Chondrocyte (in vitro differentiated cells): ENCODE measurements at places on chromosomes 6 and 20. TPM values are rescaled to one million over a fixed set of nuclear protein-coding genes. Genes with fewer than 3 reads are reported as not detected.

- no peak for DNase-seq
Measured at GRCh38 chr6:38489951-38490350, 149.8 kb downstream of the BTBD9 start.

DNA sequence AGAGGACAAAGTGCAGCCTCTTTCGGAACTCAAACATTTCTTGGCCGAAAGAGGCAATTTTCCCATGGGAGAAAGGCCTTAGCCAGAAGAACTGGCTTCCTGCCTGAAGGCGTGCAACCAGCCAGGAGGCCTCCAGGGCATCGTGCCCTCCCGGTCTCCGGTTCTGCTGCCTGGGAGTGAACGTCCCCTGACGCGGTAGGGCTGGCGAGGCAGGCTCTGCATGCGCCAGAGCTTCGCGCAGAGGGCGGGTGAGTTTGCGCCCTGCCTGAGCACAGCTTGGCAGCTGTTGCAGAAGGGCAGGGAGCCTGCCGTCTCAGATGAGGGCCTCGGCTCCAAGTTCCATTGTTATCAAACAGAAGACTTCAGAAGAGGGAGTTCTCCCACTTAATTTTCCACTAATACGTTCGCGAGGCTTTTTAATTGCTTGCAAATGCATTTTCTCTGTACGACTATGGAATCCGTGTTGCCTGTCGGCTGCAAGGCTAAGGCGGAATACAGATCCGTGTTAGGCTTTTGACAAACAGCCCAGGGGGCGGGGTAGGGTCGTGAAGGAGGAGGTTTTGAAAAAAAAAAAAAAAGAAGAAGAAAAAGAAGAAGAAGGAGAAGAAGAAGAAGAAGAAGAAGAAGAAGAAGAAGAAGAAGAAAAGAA is 5.5 kb upstream of the TFAP2D start:
- DNase-seq: no peak

GRCh38 chr6:65123521-65123920 is 583.5 kb downstream of the EYS start:
- DNase-seq: no peak

GRCh38 chr6:118704915-118705314 is 53.5 kb upstream of the CEP85L start:
- DNase-seq: no peak

GRCh38 chr20:58537831-58538230 is 22.6 kb upstream of the APCDD1L start:
- no peak for DNase-seq

- no peak for DNase-seq
Measured at GRCh38 chr6:27700337-27700736, 211.9 kb downstream of the OR2B2 start.

DNA sequence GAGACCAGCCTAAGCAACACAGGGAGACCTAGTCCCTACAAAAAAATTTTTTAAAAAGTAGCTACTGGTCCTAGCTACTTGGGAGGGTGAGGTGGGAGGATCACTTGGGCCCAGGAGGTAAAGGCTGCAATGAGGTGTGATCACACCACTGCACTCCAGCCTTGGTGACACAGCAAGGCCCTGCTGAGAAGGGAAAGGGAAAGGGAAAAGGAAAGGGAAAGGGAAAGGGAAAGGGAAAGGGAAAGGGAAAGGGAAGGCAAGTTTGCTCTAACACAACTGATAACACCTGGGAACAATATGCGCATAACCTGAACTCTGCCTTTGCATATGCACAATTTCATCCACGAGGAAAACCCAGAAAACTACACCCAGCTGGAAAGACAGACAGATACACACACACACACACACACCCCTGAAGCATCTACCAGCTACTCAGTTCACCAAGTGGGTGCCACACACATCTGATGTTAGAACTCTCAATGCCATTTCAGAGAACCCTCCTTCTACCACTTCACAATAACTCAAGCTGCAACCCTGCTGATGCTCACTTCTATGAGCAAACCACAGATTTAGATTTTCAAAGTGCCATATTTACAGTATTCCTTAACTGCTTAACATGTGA is 19.1 kb downstream of the B4GALT5 start:
- no peak for DNase-seq

DNA sequence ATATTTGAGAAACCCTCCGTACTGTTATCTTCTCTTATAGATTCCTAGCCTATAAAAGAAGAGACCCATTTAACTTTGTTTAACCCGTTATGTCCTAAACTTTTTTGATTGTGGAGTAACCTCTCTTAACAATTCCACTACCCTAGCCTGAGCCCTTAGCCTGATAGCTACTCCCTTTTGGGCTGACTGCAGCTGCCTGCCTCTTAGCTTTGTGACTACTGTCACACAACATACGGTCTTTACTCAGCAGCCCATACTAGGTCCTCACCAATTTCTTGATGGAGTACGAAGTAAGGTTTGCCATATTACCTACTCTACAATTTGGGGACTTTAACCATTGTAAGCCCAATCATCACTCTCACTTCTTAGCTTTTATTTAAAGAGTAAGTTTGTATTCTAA is 72.7 kb downstream of the QRSL1 start:
- DNase-seq: no peak

- DNase-seq: no peak
Measured at GRCh38 chr6:43608807-43609206, 20.3 kb downstream of the GTPBP2 start.

GRCh38 chr6:88983532-88983931 is 20.1 kb upstream of the RNGTT start:
- no peak for DNase-seq

GRCh38 chr6:82589509-82590206 is 226.0 kb downstream of the TPBG start:
- DNase-seq: no peak

DNA sequence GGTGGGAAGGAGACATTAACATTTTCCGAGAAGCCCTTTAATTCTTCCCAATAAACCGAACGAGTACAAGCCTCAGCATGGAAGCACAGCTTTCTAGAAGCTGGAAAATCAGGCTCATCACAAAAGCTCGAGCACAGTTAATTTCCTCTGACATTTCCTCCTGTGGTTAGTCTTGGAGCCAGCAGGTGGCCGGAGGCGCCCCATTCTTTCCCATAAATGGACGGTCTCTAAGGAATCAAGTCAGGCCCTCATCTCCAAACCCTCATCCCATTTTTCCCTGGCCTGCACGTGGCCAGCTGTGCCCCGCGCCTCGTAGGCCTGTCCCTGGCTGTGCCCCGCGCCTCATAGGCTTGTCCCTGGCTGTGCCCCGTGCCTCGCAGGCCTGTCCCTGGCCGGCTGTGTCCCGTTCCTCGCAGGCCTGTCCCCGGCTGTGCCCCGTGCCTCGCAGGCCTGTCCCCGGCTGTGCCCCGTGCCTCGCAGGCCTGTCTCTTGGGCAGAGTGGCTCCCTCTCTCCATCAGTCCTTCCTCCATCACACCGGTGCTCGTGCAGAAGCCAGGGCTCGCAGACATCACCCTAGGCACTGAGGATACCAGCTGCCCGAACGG is 19.7 kb upstream of the NTSR1 start:
- no peak for DNase-seq

DNA sequence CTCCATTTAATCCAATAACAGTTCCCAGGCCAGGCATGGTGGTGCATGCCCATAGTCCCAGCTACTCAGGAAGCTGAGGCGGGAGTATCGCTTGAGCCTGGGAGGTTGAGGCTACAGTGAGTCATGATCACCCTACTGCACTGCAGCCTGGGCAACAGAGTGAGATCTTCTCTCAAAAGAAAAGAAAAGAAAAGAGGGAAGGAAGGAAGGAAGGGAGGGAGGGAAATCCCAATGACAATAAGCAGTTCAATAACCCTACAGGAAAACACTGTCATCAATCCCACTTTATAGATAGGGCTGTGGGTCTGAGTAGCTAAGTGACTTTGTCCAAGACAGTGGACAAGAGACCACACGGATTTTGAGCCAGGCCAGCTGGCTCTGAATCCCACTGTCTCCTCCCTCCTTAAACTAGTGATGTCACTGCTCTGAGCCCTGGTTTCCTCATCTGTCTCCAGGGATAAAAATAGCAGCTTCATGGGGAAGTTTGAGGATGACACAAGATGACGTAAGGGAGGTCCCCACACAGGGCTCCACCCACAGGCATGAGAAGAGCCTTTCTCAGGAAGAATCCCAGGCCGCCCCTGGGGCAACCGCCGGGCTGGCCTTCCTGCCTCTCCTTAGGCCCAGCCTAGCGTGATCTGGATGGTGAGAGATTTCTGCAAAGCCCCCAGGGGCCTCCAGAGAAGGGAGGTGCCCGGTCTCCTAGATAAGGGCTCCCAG is 7.2 kb upstream of the TRIB3 start:
- DNase-seq: no peak

WFDC5 gene
- not detected in 3 replicates for total RNA-seq

TSPO2 gene
- not detected in 3 replicates for total RNA-seq

OPN5 gene
- not detected in 3 replicates for total RNA-seq
